NAMALWA (cell line): ENCODE measurements at places on chromosomes 4 and X.

DNA sequence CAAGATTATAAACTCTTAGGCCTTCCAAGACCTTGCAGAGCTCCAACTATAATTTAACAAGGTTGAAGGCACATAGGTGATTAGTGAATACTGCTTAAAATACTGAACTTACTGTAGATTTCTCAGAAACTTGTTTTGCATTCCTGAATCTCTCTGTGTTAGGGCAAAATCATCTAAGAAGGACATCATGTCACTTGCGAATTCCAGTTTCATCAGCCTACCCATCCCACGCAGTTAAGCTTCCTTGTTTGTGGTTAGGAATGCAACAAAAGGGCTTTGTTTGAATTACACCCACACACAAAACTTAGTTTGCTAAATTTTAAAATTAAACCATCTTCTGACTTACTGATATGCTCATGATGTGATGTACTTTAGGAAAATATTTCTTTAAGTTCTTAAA lies 174.0 kb downstream of the SOWAHB start:
- no peak for DNase-seq

GRCh38 chr4:41426539-41426938 lies 111.4 kb upstream of the LIMCH1 start:
- DNase-seq = no peak

DNA sequence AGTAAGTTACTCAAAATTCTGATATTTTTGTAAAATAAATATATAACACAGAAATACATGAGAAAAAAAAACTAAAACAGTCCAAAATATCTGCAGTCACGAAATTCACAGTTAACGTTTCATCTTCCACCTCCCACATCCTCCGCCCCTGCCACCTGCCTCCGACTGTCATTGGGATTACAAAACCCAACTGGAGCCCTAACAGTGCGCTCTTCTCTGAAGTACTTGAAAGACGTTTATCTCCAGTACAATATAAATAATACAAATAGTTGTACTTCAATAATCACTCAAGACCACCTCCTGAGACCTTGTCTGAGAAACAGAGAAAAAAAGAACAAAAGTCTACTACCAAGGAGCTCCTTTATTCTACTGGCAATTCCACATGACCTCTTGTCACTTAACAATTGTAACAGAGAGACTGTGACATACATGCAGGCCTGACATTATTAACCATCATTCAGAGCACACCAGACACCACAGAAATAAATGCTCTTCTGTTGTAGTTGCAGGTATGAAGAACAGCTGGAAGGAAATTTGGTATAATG lies 280.6 kb downstream of the PPP3CA start:
- DNase-seq = no peak

- peak; percentile 17 for DNase-seq
Observed at GRCh38 chr4:13378973-13379759, 105.0 kb downstream of the RAB28 start.

DNA sequence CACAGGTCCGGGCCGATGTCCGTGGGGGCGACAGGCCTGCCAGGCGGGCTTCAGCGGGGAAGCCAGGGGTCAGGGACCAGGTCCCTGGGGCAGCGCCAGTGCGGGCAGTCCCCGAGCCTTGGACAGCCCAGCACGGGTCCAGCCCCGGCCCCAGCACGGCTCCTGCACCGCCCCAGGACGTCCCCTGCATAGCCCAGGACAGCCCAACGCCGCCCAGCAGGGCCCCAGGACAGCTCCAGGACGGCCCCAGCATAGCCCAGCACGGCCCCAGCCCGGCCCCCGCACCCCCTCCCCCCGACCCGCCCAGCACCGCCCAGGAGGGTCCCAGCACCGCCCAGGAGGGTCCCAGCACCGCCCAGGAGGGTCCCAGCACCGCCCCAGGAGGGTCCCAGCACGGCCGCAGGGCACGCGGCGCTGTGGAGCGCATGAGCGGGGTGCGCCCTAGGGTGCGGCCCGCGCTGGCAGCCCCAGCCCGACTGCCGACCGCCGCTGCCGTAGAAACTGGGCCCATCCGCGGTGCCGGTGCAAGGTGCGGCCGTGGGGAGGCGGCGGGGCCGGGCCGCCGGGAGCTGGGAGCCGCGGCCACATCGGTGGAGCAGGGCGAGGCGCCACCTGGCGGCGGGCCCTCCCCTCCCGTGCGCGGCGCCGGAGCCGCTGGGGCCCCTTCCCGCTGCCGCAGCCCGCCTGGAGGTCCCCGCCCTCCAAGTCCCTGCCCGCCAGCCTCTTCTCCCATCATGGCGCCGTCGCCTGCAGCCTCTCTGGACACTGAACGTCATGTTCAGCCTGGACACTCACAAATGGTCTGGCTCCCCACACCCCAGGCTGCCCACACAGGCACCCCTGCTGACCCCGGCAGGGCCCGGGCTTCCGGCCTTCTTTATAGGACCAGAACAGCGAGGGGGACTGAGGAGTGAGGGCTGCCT lies 106.8 kb upstream of the NKX1-1 start:
- no peak for DNase-seq

- no peak for DNase-seq
Observed at GRCh38 chr4:91846233-91846632, 457.5 kb upstream of the GRID2 start.

- no peak for DNase-seq
Observed at GRCh38 chrX:101393530-101394305, 2.9 kb downstream of the RPL36A start.

GRCh38 chr4:141898346-141898745 lies 262.0 kb downstream of the IL15 start:
- no peak for DNase-seq

DNA sequence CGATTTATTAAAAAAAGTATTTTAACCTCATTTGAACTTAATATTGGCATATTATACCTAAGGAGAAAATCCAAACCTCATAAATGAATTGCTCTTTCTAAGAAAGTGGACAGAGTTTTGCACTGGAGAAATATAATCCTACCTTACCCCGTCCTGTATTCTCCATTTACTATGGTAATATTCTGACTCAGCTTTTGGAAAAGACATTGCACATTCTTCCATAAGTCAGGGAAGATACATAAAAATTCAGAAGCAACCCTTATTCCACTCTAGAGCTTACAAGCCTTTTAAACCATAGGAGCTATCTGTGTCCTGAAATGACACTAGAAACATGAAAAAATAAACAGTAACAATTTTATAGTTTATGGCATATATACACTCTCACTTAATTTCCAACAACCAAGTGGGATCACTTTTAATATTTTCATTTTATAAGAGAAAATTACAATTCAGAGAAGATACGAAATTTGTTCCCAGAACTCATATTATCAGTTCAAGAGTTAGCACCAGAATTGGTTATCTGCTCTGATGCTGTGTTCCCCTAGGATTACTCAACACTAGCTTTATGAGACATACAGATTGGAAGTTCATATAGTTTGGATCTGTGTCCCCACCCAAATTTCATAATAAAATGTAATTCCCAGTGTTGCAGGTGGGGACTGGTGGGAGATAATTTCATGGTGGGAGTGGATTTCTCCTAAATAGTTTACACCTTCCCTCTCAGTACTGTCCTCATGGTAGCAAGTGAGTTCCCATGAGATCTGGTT lies 359.4 kb downstream of the ARAP2 start:
- DNase-seq = no peak

- DNase-seq = no peak
Observed at GRCh38 chrX:149259241-149259640, 245.9 kb downstream of the IDS start.

DNA sequence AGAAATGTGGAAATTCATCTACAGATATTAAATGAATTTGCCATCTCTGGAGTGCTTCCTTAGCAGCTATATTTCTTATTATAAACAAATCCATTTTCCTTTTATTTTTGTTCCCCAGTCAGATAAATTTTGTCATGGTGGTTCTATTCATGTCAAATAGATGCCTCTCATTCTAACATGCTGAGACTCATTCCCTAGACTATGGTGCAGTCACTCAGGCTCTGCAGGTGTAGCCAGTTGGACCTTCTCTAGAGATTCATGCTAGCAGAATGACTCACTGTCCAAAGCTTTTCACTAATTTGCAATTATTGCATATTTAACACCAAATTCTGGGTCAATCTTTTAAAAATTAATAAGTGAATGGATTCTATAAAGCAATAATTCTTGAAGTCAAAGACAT lies 1392.7 kb downstream of the PCDH7 start:
- DNase-seq = no peak

- no peak for DNase-seq
Observed at GRCh38 chr4:92060333-92060732, 243.4 kb upstream of the GRID2 start.

GRCh38 chr4:14800977-14801376 lies 201.3 kb upstream of the CPEB2 start:
- no peak for DNase-seq

DNA sequence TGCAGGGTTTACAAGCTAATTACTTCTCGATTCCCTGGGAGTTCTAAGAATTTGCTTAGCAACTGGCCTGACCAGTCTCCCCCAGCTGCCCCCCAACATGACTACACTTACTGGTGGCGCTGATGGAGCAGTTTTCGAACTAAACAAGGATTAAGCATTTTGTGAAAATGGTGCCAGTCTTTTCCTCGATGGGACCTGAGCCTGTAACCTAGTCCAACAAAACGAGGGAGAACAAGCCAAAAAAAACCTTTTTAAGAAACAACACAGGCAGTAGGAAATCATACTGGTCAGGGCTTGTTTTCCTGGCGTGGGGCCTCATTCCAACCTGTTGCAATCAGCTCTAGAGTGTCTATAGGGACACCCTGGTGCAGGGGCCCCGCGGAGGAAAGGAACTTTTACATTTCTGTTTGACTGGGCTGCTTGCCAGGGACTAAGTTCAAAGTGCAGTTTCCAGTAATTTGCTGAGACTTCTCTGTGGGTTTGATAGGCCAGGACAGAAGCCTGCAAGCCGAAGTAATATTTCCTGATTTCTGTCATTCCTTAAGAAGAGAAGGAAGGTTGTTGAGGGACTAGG lies 158.7 kb downstream of the SPRY1 start:
- DNase-seq = no peak
